Activated T-helper 9 cell treated with anti-CD3 and anti-CD28 coated beads, Interleukin-2, amount 50 U/mL, for 16 hours (primary cell): ENCODE measurements at places on chromosomes 16 and 17.

DNA sequence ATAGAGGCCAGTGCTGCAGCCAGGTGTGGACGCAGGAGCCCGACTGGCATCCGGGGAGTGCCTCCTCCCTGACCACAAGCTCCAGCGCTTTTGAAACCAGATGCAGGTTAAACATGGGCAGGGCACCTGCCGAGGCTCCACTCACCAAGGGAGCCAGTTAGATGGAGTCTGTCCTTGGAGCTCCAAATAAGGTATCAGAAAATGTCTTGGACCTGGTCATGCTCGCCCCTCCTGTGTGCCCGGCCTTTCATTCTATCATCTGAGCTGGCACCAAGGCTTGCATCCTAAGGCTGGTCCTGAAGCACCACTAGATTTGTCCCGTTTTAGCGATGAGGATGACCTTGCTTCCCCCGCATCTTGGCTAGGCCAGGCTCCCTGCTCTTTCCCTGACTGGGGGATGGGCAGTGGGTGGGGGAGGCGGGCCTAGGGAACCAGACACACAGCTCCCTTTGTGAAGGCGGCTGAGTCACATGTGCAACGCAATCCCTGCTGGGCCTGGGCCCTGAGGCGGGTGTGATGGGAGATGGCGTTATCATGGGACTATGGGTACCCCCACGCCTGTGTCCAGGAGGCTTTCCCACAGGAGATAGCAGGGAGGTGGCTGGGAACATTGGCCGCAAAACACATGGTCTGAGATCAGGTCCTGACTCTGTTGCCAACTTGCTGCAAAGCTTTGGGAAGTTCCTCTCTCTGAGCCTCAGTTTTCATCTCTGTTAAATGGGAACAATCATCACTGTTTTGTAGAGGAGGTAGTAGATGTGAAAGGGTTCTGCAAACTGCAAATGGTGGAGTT is 5.0 kb upstream of the ADGRG1 start:
- no peak for DNase-seq

GRCh38 chr16:67425061-67425460 is 5.9 kb upstream of the HSD11B2 start:
- no peak for DNase-seq

- DNase-seq: no peak
Measured at GRCh38 chr16:89448656-89449055, 41.7 kb downstream of the ANKRD11 start.

DNA sequence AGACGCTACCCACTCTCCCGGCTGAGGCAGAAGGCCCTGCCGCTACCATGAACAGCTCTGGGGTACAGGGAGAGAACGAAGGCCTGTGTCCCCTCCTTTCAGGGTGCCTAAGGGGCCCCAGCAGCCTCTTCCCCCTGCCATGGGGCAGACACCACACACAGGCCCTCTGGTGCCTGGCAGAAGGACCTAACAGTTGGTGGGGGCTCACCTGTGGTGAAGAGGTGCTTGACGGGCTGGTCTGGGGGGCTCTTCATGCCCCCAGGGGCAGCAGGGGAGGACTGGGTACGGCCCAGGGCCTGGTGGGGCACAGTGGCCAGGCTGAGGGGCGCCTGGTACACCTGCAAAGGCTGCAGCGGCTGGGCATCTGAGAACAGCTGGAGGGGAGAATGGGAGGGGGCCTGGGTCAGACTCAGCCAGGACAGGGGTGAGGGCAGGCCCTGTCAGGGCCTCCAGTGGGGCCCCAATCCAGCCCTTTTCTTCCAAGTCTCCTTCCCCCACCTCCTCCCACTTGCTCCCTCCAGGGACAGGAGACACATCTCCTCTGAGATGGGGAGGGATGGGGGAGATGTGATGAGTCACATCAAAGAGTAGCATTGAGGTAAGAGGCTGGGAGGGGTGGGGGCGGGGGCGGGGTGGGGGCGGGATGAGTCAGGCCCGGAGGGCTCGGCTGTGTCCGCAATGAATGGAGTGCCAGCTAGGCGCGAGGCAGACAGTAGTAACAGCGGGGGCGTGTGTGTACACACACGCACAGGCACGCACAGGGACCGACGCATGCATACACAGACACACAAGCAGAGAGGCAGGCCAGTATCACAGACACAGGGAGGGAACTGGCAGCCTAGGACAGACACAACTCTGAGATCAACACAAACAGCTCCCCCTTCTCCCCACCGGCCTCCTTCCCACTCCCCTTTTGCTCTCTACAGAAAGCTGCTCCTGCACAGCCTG is 16.1 kb downstream of the G6PC3 start:
- peak; percentile 58 for DNase-seq

DNA sequence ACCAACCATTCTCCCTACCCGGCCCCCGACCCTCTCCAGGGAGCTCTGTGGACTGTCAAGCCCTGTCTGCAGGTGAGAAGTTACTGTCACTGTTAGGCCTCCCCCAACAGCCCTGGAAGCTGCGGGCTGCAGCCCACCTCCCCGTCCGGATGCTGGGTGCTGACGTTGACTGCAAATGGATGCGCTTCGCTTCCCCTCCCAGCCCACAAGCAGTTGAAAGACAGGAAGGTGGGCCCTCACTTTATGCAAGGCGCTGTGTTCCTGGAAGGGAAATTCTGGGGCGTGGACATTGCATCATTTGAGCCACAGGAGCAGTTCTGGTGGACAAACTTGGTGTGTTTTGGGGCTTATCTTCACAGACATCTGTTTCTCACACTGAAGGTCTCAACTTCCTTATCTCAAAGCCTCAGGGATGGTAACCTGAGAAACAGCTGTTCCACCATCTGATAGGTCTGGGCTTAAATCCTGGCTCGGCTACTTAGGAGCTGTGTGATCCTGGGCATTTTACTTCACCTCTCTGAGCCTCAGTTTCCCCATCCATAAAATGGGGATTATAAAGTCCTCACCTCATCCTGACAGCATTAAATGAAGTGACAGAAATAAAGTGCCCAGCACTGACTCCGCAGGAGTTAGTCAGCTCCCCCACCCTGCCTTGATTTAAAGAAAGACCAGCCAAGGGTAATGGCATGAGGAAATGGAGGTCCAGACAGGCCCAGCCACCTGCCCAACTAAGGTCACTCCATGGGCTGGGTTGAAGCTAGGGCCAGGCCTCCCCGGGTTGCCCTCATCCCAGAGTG is 4.6 kb upstream of the DRC7 start:
- no peak for DNase-seq
